HepG2 (cell line): ENCODE measurements at places on chromosomes 12 and 14. TPM values are rescaled to one million over a fixed set of nuclear protein-coding genes. Genes with fewer than 3 reads are reported as not detected.

GRCh38 chr12:96396914-96397313 is 3.3 kb downstream of the CDK17 start:
- DNase-seq = no peak

- DNase-seq = no peak
Measured at GRCh38 chr12:106285982-106286381, 16.6 kb upstream of the TCP11L2 start.

CLMN gene
- total RNA-seq = 15.1 and 16.2 TPM in 2 replicates

GRCh38 chr12:50331745-50332144 is 48.4 kb upstream of the LIMA1 start:
- no peak for DNase-seq
